Epithelial cell of proximal tubule (primary cell): ENCODE measurements at places on chromosomes 3 and 15.
A peak's percentile ranks its signal among the peaks of the same experiment; 100 is the strongest.

- no peak for DNase-seq
Measured at GRCh38 chr15:63905131-63905530, 71.4 kb upstream of the HERC1 start.

DNA sequence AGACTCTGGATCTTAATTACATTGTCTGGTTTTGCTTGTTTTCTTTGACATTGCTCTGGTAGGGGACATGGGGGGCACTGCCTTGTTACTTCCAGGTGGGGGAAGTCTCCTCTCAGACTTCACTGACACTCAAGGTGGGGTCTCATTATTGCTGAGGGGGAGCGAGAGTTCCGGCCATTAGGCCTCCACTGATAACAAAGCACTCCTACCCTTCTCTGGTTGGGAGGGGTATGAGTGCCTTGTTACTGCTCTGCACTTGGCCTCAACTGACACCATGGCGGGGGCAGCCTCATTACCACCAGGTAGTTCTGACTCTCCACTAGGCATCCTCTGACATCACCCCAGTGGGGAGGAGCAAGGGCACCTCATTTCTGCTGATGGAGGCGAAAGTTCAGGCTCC is 25.7 kb downstream of the SH3GL3 start:
- DNase-seq: no peak

- no peak for DNase-seq
Measured at GRCh38 chr3:180063783-180064182, 27.0 kb upstream of the PEX5L start.

- no peak for DNase-seq
Measured at GRCh38 chr15:97955035-97955434, 5.5 kb upstream of the ARRDC4 start.

GRCh38 chr3:150014782-150015181 is 44.1 kb upstream of the PFN2 start:
- DNase-seq: no peak

DNA sequence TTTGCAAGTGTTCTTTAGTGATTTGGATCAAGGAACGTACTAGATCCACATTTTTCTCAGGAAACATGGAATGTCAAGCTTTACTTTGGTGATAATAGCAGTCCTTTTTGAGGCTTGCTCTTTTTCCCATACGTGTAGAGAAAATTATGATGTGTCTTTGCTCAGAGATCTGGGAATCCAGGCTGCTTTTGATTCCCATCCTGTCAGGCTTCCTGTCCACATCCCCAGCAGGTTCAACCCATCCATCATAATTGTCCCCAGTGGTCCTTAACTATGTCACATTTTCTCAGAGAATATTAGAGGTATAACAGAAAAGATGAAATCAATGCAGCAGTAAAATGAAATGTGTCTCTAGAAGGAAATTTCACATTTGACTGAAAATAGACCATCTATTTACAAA is 111.4 kb downstream of the IQCH start:
- DNase-seq: no peak

- DNase-seq: peak; percentile 53
Measured at GRCh38 chr3:122497425-122497824, 17.3 kb downstream of the KPNA1 start.

DNA sequence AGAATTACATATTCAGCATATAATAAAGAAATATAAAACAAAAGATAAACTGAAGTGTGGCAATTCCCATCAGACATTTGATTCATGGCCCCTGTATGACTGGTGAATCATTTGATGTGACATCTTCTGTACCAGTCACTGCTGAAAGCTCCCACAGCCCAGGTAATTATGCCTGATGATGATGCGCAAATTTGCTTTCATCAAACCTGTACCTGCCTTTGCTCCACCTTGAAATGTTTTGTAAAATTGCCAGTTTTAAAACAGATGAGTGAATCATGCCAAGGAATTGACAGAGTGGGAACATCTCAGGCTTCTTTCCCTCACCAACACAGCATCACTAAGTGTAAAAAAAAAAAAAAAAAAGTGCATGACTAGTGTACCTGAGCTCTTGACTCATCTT is 66.5 kb upstream of the EIF1B start:
- no peak for DNase-seq

DNA sequence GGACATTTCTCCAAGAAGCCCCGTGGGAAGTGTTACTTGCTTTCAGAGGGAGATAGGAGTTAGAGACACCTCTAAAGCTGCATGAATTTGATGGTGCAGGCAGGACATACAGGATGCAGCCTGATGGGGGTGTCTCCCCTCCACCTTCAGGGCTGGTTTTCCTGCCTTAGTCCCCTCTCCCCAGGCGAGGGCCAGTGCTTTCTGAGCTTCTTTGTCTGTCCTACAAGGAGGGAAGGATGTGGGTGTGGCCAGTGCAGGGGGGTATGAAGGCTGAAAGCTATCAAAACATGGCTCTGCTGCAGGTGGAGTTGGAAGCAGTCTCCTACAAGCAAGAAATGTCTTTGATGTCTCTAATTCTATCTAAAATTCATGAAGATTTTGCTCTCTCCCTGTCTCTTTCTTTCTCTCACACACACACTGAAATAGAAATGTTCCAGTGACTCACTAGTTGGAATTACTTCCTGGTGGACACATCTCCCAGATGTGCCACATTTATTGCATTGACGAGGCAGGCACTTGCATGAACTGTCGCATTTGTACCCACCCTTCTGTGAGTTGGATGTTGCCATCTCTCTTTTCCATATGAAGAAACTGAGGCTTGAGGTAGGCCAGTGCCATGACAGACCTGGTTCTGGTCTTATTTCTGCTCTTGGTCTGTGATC is 13.9 kb upstream of the PODXL2 start:
- DNase-seq: no peak

- DNase-seq: no peak
Measured at GRCh38 chr3:48837163-48837562, 10.5 kb downstream of the PRKAR2A start.

DNA sequence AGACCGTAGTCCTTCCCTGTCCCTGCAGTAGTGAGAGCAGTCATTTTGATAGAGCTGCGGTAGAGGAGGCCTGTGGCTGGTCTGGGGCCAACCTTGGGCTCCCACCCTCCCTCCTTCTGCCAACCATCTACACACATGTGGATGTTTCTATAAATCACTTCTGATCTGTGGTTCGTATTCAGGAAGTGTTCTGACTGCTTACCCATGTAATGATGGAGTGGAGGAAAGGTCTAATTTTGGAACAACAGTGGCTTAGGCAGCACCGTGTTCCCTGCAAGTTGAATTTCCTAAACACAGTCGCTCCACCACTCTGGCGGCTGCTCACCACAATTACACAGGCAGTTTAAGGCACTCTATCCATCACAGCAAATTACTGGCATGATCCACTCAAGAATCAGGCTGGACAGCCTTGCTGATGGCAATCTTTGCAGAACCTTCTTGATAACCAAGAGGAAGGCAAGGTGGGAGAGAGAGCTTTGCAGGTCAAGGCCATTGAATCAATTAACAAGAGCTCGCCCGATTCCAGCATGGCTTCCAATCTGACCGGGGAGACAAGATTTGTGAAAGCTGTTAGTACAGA is 104.7 kb upstream of the VEPH1 start:
- DNase-seq: no peak

DNA sequence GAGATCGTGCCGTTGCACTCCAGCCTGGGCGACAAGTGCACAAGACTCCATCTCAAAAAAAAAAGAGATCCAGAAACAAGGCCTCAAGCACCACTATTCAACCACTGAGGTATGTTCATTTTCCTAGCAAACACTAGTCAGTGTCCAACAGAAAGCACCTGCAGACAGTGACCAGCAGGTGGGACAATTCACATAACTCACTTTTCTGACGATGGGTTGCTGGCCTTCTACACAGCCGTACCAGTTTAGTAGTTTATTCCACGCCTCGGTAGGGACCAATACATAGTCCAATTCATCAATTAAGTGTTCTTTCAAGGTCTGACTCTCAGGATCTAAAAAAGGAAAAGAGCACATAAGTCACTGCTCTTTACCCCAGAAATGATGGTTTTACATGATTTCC is 12.4 kb downstream of the USP4 start:
- DNase-seq: no peak

DNA sequence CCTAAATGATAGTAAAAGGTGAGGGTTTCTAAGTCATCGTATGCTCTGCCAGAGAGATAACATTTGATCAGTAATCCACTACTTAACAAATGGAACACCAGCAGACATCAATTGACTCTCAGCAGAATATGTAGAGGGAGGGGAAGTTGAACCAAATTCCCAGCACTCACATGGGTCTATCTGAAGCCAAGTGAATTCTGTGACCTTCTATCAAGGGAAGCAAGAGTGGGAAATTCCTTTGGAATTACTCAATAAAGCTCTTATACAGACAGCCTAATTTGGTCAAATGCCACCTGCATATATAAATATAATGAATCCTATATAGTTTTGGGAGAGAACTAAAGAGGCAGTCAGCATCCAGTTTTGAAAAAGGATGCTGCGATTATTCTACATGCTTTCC is 15.8 kb upstream of the KCNMB2 start:
- no peak for DNase-seq
